ENCODE measurements at places on chromosomes 13 and 19.
A peak's percentile ranks its signal among the peaks of the same experiment; 100 is the strongest.

DNA sequence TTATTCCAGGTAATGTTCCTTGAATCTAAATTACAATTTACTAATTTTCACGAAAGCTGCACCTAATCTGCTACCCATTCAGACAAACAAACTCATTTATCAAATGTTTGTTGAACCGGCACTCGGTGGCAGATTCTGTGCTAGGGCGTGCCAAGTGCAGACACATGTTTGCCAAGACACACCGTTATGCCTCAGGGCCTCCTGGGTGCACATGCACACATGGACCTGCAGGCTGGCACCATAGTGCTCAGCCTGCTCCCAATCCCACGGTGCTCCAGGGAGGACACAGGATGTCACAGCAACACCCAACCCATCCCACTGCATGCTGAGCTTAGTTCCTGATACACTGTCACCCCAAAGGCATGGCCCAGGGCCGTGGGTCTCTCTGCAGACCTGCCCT lies 7.7 kb downstream of the SCGB2B2 start:
- DNase-seq: no peak

DNA sequence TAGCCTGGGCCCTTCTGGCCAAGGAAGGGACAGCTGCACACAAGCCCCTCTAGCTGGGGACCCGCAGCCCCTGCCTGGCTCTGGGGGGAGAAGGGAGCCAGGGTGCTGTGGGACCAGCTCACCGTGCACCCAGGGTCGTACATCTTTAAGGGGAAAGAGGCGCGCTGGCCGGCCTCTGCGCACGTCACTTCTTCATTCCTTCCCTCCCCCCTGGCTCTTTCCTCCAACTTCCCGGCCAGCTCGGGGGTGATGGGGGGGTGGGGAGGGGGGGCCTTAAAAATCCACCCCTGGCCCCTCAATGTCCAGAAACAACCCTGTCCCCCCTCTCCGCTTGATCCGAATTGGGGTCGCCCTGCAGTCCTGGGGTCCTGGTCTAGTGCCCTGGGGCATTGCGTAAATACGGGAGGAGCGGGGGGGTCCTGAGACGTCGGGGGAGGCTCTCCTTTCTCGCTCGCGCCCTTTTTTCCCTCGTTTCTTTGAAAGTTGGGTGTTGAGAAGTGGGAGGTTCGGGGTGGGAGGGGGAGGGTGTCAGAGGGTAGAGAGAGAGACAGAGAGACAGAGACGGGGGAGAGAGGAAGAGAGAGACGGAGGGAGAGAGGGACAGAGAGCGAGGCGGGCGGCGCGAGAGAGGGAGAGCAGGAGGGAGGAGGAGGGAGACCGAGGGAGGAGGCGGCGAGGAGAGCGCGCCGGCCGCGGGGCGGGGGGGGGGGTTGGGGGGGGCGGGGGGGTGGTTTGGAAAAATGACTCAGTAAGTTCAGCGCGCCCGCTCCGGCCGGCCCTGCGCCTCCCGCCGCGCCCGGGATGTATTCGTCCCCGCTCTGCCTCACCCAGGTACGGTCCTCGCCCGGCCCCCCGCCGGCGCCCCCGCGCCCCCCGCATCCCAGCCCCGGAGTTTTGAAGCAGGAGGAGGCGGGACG lies at the start of gene NFIC:
TSS of gene NFIC (plus strand) at position 748 of the 917 bp plus-strand sequence. CDS start at position 802, 54 bp downstream.
- DNase-seq: peak; percentile 61

- no peak for DNase-seq
Measured at GRCh38 chr13:112947796-112948195, 21.2 kb upstream of the MCF2L start.

GRCh38 chr13:26985285-26985878 lies 186.2 kb downstream of the USP12 start:
- peak; percentile 79 for DNase-seq

GRCh38 chr13:83009987-83010386 lies 872.3 kb downstream of the SLITRK1 start:
- DNase-seq: no peak

DNA sequence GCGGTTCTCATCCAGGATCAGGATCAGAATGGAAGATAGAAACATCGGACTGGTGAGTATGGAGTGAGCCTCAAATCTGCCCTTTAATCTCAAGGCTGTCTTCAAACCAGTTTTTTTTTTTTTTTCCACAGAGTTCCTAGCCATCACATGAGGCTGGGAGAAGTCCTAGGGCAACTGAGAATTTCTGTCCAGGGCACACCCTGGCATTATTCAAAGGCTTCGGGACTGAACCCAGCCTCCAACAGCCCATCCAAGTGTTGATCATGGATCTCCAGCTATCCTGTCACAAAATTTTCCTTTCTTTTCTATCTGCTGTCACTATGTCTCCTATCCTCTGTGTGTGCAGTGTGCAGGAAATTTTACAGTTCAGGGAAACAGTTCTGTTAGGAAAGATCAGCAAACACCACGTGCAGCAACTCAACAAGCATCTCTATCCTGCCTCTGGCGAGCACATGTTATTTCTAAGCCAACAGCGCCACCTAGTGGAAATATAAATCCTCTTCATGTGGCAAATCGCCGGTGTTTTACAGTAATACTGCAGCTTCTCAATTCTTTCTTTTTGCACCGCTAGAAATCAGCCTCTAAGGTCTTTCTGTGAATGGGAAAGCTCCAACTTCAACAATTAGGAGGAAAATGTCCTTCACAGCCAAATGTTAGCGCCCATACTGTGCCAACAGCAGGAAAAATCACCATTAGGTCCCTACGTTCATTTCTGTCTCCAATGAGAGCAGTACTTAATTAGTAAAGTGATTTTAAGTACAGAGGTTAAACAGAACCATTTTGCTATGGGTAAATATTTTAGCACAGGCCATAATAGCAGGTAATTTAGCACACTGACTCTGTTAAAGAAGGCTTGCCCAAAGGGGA lies 21.4 kb upstream of the ZNF181 start:
- peak; percentile 73 for DNase-seq

DNA sequence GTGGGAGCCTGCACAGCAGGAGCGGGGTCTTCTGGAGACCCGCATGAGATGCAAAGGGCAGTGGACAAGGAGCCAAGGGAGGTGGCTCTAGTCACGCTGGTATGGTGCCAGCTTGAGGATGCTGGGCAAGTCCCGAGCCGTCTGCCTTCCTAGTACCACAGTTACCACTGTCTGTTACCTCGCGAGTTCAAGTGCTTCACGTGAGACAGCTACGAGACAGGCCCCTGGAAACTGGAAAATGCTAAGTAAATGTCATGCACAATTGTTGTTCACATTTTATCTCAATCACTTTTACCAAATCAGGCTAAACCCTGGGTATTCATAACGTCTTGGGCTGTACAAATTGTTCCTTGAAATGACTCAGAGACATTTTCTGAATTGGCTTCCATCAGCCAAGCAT lies 155.7 kb downstream of the TNFRSF19 start:
- DNase-seq: no peak

GRCh38 chr19:35451338-35452096 lies 3.5 kb downstream of the FFAR2 start:
- no peak for DNase-seq

DNA sequence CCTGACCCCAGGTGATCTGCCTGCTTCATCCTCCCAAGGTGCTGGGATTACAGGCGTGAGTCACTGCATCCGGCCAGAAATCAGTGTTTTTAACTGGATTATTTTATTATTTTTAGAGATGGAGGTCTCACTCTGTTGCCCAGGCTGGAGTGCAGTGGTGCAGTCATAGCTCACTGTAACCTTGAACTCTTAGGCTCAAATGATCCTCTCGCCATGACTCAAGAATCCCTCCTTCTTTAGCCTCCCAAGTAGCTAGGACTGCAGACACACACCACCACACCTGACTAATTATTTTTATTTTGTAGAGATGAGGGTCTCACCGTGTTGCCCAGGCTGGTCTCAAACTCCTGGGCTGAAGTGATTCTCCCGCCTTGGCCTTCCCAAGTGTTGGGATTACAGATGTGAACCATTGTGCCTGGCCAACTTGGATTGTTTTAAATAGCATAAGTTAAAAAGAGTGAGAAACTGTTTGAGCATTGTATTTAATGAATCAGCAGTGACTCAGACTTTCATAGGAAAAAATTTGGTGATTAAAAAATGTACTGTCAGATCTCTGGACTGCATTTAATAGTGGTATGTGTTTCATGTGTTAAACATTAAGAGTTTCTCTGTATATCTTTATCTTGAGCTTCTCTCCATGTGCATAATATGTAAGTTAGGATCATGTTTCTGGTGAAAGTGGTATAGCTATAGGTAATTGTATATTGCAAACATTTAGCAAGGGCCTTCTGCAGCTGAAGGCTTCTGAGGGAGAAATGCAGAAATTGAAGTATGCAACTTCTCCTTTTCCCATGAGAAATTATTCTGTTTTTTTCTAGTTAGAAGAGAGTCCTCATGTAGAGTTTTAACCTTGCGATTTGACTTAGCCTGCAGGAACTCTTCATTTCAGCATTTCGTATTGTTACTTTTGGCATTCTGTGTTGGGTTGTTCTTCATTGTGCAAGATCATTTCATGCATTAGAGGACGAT lies 121.2 kb downstream of the PCCA start:
- no peak for DNase-seq

DNA sequence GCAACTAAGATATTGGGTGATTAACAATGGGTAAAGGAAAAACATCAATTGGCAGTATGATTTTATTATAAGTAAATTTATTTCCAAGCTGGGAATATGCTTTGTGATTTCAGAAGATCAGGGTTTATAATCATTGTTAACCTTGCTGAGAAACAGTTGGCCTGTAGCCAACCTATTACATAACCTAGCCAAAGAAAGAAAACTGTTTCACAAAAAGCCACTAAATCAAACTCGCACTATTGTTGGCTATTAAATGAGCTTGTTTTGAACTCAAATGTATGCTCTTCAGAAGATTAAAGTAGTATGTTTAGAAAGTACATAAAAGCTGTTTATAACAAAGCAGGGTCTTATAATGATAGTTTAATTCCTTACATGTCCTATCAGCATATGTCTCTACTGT lies 151.7 kb downstream of the LHFPL6 start:
- no peak for DNase-seq

GRCh38 chr13:76982061-76982460 lies 9.8 kb upstream of the CLN5 start:
- DNase-seq: no peak

DNA sequence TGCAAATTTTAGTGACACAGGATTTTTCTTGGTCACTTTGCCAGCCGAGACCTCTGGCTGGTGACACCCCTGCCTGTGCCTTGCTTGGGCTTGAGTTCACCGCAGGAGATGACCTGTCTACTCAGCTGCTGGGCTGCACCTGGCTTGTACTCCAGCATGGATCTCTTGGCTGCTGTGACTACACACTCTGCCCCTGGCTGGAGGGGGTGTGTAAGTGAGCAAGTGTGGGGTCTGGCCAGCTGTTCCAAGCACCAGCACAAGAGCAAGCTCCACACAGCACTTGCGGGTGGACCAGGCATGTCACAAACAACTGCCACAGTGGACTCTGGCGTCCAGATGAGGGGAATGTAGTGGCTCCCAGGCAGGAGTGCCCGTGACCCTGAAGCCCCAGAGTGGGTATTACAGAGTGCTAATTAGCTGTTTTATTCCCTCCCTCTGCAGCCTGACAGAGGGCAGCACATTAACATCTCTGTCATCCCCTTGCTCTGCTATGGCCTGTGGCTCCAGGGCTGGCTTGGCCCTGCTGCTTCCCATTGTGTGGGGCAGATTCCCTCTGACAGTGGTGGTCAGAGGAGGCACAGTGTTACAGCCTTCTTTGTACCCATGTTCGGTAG lies 1387.2 kb downstream of the OLFM4 start:
- DNase-seq: no peak

- DNase-seq: no peak
Measured at GRCh38 chr13:96629331-96629730, 364.9 kb downstream of the OXGR1 start.

DNA sequence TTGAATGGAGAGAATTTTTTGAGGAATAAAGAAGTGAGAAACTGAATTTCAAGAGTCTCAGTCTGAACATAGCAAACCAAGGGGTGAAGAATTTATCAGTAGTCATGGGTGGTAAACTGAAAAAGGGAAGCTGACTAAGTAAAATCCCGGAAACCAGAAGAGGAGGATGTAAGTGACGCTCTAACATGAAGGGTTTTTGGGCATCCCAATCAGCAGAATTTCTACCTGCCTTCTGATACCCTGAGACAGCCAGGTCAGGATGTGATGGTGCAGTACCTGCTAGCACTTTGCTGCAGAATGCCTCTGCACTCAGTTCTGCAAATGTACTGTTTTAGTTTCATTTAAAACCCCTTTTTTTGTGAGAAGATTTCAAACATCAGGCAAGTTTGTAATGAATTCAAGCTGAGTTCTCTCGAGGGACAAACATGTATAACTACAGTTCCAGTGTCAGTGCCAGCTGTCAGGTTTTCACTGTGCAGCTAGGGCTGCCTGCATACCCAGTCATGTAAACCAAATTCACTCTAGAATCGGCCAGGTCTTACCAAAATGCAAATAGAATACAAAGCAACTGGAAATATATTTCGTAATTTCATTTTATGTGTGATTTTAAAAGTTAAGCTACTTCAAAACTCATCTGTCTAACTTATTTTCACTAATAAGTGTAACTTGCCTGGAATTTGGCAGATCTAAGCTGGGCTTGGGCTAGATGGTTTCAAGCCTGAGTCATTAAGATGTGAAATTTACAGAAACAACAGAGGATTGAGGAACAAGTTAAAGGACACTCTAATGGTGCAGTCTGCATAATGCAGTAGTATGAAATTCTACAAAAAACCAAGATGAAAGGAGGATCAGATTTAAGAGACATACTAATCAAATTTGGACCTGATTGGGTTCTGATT lies 13.8 kb downstream of the METTL21C start:
- no peak for DNase-seq

- no peak for DNase-seq
Measured at GRCh38 chr19:3522421-3523360, 16.3 kb upstream of the TEKTIP1 start.

DNA sequence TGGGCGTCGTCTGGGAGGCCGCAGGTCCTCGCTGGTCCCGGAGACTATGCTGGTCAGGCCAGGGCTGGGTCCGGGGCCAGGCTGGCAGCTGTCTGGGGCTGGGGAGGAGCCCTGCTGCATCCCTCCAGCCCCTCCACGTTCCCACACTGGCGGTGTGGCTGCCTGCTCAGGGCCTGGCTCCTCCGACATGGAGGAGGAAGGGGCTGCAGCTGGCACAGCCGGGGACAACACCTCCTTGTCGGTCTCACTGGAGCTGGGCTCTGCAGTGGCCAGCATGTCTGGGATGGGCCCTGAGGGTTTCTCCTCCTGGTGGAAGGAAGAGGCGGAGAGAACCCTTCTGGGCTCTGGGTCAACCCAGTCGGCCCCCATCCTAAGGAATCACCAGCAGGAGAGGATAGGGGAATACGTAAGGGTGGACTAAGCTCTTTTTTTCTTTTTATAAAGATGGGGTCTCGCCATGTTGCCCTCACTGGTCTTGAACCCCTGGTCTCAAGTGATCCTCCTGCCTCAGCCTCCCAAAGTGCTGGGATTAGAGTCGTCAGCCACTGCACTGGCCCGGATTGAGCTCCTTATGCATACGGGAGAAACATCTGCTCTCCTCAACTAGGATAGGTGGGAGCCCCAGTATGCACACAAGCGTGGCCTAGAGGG lies 806 bp downstream of the ZNF414 start:
- DNase-seq: no peak

DNA sequence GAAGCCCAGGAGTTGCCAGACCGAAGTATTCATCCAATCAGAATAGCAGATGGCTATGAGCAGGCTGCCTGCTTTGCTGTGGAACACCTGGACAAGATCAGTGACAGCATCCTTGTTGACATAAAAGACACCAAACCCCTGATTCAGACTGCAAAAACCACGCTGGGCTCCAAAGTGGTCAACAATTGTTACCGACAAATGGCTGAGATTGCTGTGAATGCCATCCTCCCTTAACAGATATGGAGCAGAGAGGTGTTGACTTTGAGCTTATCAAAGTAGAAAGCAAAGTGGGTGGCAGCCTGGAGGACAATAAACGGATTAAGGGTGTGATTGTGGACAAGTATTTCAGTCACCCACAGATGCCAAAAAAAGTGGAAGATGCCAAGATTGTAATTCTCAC lies 250.3 kb upstream of the OBI1 start:
- no peak for DNase-seq

GRCh38 chr13:51122868-51123566 lies 11.9 kb upstream of the C13orf42 start:
- DNase-seq: peak; percentile 69

All from LoVo (cell line).